ENCODE measurements at places on chromosomes 1 and 21.
A peak's percentile ranks its signal among the peaks of the same experiment; 100 is the strongest.

DNA sequence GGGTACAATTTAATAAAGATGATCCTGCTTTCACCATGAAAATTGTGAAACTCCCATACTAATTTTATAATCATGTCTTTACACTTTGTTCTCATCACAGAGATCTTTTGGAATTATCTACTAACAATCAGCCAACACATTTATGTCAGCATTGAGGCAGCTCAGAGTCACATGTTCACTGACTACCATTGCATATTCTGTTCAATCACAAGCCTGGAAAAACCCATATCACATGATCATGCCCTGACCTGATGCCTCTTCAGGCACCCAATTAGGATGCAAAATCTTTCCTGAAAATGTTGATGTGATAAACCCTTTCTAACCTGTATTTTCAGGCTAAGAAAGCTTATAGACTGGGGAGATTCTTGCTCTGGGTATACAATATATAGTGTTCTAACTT, 21.6 kb upstream of the RASAL2 start:
- no peak for DNase-seq

GRCh38 chr1:214445831-214446614, 105.4 kb downstream of the PTPN14 start:
- peak; percentile 96 for DNase-seq

DNA sequence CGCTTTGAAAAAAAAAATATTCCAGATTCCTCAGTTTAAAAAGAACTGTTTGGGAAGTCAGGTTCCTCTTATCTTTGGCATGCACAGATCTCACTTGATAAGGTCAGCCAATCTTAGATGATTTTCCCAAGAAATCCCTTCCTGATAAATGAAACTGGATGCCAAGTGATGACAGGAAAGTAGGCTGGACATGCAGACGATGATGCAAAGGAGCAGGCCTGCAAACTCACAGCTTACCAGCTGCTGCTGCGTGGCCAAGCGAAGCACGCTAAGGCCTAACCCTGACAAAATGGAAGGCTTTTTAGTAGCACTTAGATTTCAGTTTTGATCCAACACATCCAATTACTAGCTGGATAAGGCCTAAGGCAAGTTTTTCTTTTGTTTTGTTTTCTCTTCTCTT, 10.1 kb downstream of the TADA1 start:
- peak; percentile 13 for DNase-seq

DNA sequence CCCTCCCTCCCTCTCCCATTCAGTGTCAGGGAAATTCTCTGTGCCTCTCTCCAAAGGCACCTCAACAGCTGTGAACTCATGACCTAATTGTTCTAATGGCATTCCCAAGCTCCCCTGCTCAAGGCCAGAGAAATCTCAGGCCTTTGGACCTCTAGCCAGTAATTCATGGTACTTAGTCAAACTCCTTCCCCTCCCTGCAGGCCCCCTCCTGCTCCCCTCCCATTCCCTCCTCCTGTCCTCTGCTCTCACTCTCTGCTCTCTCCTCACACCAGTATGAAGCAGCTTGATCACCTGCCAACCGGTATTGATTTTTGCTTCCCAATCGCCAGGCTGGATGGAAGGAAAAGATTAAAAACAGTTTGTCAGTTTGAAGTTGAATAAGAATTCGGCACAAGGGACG, 370.5 kb upstream of the PBX1 start:
- DNase-seq = no peak

DNA sequence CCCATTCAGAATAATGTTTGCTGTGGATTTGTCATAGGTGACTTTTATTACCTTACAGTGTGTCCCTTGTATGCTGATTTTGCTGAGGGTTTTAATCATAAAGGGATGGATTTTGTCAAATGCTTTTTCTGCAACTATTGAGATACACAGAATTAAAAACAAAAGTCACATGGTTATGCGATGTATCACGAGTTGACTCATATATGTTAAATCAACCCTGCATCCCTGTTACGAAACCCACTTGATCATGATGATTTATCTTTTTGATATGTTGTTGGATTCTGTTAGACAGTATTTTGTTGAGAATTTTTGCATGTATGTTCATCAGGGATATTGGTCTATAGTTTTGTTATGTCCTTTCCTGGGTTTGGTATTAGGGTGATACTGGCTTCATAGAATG, 10.7 kb upstream of the OR2T34 start:
- no peak for DNase-seq

DNA sequence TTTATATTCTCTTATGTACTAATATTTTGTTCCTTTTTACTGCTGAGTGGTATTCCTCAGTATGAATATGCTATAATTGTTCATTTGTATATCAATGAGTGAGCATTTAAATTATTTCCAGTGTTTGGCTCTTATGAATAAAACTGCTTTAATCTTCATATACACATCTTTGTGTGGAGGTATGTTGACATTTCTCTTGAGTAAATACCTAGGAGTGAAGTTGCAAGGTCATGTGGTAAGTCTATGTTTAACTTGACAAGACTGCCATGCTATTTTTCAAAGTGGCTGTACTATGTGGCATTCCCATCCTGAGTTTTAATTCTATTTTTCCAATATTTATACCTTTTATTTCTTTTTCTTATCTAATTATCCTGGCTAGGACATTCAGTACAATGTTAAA, 124.2 kb downstream of the ADSS2 start:
- no peak for DNase-seq

- no peak for DNase-seq
These were observed 52.4 kb downstream of the OSBPL9 start for GRCh38 chr1:51669272-51669671.

- DNase-seq = no peak
These were observed 954 bp downstream of the MARK1 start for GRCh38 chr1:220528679-220529501.

DNA sequence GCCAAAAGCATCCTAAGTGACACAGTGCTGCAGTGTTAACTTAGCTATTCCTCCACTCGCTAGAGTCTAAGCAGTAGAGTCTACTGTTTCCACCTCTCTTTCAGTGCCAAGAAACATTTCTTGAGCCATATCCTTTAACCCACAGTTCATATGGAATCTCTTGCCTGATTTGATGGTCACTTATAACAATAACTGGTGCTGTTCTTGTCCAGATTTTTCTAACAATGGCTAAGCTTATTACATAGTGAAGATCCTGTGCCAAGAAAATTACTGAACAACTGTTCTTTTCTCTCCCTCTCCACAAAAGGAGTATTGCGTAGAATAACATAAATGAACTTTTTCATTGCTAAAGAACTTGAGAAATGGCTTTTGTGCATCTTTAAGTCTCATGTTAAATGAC, 121.3 kb downstream of the CDC7 start:
- DNase-seq = no peak

DNA sequence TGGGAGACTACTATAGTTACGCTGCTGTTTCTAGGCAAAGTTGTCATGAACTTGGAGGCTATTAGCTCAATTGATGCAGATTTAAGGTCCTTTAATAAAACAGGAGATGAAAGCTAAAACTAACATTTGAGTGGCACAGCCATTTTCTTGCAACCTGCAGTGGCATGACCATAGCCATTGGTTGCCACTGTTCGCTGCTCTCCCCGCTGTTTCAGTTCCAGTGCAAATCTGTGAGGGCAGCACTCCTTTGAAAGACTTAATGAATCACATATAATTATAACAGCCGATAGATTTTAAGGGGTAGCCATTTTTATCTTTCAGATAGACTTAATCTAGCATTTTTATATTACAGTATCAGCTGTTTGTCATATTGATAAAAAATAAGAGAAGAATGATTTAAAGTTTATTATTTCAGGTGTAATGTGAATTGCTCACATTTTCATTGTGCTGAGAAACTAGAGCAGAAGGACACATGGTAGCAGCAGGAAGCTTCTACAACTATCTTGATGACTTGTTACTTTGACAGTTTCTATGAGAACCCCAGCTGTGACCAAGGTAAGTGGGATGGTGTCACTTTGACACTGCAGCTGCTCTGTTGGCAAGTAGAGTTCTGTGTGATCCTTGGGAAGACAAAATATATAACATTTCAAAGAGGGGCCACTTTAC, 203.7 kb downstream of the PLA2G4A start:
- DNase-seq = no peak

DNA sequence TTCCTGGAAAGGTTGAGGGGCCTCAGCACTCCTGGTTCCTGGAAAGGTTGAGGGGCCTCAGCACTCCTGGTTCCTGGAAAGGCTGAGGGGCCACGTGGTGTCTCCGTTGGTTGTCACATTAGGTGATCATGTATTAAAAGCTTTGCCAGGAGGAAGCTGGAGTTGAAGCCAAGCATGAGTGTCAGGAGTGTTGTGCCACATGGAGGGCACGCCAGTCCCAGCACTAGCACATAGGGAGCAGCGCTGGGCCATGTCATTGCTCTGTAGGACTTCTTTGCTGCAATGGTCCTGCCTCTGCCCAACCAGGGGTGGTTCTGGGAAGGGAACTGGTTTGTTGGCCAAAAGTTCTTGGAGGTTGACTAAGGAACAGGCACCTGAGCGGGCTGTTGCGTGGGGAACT, 13.3 kb downstream of the ATP5PO start:
- DNase-seq = no peak

DNA sequence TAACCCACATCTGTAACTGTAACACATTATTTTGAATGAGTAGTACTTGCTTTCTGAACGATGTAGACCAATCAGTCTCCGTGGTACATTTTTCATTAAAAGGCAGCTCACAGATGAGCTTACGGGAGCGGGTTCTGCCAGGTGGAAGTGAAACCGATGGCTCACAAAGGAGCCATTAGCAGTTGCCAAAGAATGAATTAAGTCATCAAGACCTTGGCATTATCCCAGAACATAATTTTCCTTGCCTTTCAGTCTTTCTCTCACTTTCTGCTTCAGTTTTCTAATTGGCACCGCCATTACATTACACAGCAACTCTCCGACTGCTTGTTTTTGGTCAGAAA, 33.5 kb upstream of the UTS2 start:
- DNase-seq = peak; percentile 5

- no peak for DNase-seq
These were observed 210.2 kb upstream of the MAP1LC3C start for GRCh38 chr1:242209063-242209462.

DNA sequence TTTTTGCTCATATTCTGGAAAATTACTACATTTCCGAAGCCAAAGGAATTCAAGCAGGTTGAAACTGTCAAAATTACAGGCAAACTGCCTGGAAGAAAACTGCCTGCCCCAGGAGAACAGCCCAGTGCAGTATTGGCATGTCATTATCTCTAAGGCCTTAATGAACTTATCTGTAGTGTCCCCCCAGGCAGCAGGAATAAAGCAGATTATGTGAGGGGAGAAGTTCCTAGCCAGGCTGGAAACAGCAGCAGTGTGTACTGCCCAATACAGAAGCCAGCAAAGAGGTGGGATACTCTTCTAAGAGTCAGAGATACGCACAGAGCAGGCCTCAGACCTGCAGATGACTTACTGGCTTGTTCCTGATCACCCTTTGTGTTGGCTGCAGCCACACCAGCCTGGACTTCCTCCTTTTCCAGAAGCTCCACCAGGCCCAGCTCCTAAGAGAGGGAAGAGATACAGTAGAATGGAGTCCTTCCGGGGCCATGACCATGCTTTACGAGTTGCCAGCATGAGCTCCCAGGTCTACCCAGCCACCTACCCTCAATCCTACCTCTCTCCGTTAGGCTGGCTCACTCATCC, 11.7 kb downstream of the IQGAP3 start:
- no peak for DNase-seq

DNA sequence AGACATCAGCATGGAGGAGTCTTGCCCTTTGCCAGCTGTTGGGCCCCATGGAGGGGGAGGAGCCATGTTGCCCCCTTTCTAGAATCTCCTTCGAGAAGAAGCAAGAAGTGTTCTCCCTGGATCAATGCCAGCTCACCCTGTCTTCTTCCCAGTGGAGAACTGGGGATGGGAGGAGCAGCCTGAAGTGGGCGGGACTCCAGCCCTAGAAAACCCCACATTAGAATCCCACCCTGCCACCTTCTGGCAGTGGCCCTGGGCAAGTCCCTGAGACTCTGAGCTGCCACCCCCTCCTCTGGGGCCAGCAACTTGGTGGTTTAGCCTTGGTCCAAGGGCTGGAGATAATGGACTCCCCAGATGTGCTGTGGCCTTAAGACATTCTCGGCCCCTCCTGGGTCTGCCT, 51.7 kb downstream of the PAX7 start:
- no peak for DNase-seq

DNA sequence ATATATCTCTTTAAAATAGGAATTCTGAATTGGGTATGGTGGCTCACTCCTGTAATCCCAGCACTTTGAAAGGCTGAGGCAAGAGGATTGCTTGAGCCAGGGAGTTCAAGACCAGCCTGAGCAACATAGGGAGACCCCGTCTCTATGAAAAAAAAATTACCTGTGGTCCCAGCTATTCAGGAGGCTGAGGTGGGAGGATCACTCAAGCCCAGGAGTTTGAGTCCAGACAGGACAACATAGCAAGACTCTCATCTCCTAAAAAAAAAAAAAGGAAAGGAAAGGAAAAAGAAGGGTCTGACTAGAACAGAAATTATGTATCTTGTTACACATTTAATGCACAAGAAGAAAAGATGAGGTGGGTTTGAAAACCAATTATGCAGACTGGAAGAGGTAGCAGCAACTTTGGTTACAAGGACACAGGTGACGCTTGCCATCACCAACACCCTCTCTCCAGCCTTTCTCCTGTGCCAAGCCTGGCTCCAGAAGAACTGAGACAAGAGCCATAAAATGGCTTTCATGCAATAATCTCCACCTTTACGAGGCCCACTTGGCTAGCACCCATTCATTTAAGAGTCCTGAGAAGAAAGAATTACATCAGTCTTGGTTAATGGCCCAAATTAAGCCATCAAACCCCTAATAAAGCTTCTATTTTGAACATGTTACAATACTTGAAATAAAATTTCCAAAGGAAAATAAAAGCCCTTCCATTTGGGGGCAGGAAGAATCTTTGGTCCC, 4.8 kb upstream of the SELENBP1 start:
- DNase-seq = no peak

DNA sequence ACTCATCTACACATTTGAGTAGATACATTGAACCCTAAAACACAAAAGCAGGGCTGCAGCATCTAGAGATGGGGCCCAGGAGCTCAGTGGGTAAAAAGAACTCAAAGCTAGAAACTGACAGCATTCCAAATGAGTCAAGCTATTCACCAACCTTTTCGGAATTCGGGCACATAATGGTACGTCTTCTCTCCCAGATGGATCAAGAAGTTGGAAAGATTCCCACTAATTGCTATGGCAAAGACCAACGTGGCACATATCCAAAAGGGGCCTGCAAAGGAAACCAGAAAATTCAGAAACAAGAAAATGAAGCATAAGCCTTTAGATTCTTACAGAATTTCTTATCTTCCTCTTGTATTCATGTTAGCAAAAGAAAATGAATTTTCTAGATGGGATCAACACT, 18.4 kb downstream of the YIPF1 start:
- no peak for DNase-seq

- peak; percentile 18 for DNase-seq
These were observed 2.6 kb downstream of the RIMS3 start for GRCh38 chr1:40662864-40663263.

- DNase-seq = peak; percentile 99
These were observed 111.9 kb downstream of the PTPN14 start for GRCh38 chr1:214439352-214440119.

GRCh38 chr1:21068937-21069336, 107.8 kb downstream of the EIF4G3 start:
- DNase-seq = no peak
